ENCODE measurements at places on chromosomes 12 and 14.
A peak's percentile ranks its signal among the peaks of the same experiment; 100 is the strongest.

- DNase-seq: no peak
These were observed 31.6 kb downstream of the KCNC2 start for GRCh38 chr12:75177997-75178396.

- DNase-seq: no peak
These were observed 13.8 kb downstream of the ZCCHC8 start for GRCh38 chr12:122486805-122487426.

- peak; percentile 27 for DNase-seq
These were observed 49.1 kb downstream of the FAM222A start for GRCh38 chr12:109762673-109763191.

GRCh38 chr14:75715926-75716780 is 55.1 kb downstream of the TTLL5 start:
- DNase-seq: no peak

DNA sequence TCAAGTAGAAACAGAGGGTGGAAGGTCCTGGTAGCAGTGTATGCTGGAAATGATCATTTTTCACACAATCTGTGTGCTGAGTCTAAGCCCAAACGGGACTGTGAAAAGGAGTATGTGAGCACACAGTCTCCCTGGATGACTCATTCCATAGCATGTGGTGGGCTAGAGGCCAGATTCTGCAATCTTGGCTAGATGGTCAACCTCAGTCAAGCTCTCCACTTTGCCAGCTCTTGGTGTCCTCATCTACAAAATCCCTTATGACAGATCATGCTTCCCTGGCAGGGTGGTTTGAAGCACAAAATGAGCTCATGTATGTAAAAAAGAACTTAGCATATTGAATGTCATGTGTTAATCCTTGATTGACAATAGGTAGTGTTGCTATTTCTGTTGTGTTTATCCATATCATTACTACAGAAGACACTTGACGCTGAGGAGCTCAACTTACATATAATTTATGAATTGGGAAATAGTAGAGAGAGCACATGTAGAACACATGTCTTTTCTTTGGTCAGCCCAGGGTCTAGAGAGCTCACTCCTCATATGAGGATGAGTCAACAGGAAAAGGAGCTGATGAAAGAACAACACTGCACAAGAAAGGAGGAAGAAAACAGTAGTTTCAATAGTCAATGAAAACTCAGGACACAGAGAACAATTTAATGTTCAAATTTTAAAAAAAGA is 517.5 kb downstream of the BCL11B start:
- no peak for DNase-seq

DNA sequence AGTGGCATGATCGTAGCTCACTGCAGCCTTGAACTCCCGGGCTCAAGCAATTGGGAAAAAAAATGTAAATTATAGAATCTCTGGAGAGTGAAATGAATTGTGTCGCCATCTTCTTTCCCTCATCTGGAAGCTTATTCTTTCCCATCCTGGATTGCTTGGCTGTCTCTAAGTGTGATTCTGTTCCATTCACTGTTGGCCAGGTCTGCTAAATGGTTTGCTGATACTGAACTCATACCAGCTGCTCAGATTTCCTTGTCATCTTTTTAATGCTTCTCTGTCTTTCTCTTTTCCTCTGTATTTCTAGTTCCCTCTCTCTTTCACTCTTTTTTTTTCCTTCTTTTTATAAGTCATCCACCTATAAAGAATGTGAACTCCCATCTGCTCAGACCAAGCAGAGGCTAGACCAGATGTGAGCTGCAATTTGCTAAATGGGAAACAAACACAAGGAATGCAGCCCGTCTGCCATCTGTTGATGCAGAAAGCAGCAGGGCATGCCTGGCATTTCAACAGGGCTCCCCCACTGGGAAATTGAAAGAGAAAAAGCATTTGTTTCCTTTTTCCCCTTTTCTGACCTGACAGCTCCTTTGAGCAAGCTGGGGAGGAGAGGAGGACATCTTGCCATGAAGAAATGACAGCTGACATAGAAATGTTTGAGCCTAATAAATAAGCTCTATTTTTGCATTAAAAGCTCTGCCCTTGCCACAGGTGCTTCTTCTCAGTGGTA is 1823.6 kb upstream of the FLRT2 start:
- DNase-seq: no peak

Measured in ecto neural progenitor cell (in vitro differentiated cells).